H9 (cell line): ENCODE measurements at places on chromosomes 1 and 21.

GRCh38 chr1:247681288-247681897, 1.9 kb upstream of the OR13G1 start:
- DNase-seq, result peak; percentile 63

DNA sequence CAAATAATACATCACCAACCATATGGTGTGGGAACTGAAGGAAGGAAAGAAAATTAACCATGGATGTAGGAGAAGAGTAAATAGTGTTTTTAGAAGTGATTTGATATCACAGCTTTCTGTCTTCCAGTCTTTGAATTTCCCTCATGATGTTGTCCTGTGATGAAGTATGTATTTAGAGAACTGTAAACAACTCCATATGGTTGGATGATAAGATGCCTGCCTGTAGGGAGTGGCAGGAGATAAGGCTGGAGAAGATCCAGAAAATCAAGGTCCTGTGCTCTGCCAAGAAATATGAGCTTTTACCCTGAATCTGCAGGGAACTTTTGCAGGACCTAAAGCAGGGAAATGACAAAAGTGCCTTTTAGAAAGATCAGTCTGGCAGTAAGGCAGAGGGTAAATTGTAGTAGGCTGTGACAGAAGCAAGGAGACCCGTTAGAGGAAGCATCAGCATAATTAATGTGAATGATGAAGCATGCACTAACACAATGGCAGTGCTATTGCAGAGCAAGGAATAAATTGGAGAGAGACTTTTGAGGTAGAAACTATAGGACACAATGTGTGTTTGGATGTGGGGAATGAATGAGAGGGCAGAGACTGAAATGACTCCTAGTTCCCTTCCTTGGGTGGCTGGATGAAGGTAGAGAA, 21.9 kb downstream of the CEPT1 start:
- no peak for DNase-seq

- no peak for DNase-seq
Measured at GRCh38 chr1:33259879-33260278, 3.6 kb downstream of the ZNF362 start.

GRCh38 chr1:225880636-225881035, 1.5 kb downstream of the TMEM63A start:
- no peak for DNase-seq

- no peak for DNase-seq
Measured at GRCh38 chr1:54714881-54715492, 674 bp upstream of the TTC4 start.

DNA sequence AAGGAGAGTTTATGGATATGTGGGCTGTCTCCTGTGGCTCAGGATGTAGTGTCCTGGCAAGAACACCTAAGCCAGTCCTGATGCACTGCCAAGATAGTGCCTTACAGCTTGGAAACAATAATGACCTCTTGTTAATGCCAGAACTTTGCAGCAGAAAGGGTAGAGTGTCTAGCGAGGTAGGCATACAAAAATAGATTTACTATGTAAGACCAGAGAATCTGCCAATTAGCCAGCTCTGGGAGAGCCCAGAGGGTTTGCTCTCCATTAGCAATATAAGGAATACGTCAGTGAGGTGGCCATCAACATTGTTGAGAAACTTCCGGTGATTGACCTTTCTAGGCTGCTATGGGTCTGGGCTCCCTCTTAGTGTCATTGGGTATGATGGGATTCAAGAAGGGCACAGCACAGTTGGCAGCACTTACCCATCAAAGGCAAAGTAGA, 178.5 kb upstream of the GALNT2 start:
- DNase-seq, result no peak

GRCh38 chr1:1260843-1261560, 12.7 kb downstream of the UBE2J2 start:
- DNase-seq, result no peak

- DNase-seq, result no peak
Measured at GRCh38 chr1:248611883-248612414, 14.4 kb upstream of the OR2T10 start.

- no peak for DNase-seq
Measured at GRCh38 chr1:22831729-22832413, 121.2 kb downstream of the EPHB2 start.

DNA sequence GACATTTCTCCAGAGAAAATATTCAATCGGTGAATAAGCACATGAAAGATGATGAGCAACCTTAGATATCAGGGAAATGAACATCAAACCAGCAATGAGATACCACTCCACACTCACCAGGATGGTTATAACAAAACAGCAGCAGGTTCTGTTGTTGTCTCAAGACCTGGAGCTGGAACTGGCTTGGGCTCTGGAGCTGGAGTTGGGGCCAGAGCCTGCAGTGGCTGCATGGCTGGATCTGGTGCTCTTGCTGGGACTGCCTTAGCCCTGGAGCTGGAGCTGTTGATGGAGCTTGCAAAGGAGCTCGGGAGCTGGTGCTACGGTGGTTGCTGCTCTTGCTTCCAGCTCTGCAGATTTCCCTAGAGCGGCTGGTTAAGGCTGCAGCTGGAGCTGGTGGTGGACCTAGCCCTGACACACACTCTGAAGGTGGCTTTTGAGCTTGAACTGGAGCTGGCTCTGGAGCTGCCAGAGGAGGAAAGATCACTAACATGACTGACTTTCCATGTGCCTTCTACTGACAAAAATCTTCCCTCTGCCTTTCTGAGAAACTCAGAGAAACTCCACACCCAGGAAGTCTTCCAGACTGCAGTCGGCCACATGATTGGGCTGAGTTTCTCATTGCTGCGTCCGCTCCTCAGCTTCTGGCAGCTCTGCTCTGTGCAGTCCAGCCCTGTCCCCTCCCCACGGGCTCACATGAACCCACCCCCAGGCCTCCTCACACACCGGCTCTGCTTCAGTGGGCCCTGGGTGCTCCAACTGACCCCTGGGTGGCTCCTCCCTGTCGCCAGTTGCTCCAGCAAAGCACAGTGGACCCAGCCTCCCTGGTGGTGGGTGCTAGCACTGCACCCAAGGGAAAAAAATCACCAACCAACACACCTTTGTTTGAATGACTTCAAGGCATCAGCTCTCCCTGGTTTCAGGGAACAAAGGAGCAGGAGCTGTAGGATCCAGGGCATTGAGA, 139.1 kb upstream of the FMN2 start:
- peak; percentile 70 for DNase-seq

GRCh38 chr1:183880531-183881243, 75.8 kb downstream of the RGL1 start:
- no peak for DNase-seq

GRCh38 chr1:198265073-198265661, 108.4 kb downstream of the NEK7 start:
- DNase-seq, result no peak

- DNase-seq, result no peak
Measured at GRCh38 chr1:217599154-217599553, 31.7 kb downstream of the GPATCH2 start.

DNA sequence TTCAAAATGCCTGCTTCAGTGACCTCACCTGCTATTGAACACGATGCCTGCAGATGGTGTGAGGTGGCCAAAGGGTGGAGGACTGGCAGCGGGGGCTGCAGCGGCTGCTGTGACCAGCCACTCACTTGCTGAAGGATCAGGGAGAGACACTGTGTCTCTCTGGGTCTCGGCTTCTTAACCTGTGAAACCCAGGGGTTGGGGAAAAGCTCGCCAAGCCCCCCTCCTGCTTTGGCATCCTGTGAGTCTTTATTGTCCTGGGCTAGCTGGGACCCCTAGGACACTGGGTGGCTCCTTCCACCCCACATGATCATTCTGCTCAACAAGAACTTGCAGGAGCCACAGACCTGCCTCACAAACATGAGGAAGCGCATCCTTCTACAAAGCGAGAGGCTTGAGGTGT, 112.8 kb downstream of the SIM2 start:
- no peak for DNase-seq

DNA sequence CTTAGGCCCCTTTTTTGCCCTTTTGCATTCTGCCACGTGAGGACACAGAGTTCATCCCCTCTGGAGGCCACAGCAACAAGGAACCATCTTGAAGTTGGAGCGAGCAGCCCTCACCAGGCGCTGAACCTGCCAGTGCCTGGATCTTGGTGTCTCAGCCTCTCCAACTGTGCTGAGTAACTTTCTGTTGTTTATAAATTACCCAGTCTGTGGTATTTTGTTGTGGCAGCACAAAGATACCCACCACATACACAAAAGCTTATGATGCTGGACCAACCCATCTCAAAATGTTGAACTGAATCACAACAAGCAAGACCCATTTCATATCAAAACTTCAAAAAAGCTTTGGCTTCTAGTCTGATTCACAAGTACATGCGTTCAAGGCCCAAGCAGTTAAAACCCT, 649.9 kb downstream of the KIF26B start:
- DNase-seq, result no peak

DNA sequence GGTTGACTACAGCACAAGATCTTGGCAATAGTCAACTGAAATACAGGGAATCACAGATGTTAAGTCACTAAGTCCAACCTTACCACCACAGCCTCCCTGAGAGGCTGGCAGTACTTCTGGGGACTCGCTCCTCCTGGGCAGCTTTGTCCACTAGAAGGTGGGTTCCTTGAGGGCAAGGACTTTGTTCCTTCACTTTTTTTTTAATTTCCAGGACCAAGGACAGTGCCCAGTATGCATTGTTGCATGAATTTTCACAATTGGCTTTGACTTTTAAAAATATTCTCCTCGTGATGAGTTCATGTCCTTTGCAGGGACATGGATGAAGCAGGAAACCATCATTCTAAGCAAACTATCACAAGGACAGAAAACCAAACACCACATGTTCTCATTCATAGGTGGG, 96.7 kb upstream of the IGSF21 start:
- no peak for DNase-seq

DNA sequence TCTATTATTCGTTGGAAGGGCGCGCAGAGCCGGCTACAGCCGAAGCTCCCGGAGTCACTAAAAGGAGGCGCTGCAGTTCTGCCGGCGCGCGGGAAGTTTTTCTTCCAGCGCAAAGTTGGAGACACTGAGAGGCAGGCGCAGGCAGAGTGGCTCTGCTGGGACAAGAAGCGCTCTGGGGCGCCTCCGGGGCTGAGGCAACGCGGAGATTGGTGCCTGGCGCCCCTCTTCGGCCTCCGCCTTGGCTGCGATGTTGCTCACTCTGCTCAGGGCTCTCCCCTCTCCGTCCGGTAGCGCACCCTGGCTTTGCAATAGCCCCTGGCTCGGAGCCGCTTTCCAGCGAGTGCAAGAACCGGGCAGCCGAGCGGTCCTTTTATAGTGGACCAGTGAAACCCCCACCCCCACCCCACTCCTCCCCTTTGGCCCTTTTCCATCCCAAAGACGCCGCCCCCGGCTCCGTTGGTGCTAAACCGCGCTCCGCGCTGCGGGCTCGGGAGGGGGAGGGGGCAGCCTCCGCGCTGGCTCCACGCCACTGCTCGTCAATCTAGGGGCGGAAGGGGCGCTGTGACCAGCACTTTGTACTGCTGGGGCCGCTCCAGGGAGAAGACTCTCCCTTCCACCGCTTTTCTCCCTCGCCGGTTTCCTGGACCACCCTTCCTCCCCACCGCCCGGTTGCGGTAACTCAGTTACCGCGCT, at the start of gene ADAMTS1:
ADAMTS1 (minus strand) TSS at position 344 of the 693 bp plus-strand sequence. CDS start 455 bp downstream, outside the sequence.
- DNase-seq, result peak; percentile 91

GRCh38 chr1:223319905-223320580, 43.9 kb downstream of the SUSD4 start:
- peak; percentile 40 for DNase-seq

DNA sequence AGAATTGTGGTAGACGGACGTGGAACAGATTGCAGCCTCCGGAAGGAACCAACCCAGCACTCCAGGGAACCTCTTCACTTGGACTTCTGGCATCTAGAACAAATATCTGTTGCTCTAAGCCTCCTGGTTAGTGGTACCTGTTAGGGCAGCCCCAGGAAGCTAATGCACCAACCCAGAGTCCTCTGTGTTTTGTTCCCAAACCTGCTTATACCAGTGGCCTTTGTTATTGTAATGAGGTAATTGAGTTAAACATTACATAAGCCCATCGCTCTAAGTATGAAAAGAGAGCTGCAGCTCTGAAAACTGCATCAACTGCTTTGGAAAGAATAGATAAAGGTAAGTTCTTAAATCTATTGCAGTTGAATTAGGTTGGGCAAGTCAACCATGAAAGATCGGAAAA, 516.7 kb downstream of the NPHP4 start:
- no peak for DNase-seq
